ENCODE measurements at places on chromosomes 3 and 15.

- no peak for DNase-seq
These were observed 20.4 kb downstream of the SEC61A1 start for GRCh38 chr3:128072454-128073184.

DNA sequence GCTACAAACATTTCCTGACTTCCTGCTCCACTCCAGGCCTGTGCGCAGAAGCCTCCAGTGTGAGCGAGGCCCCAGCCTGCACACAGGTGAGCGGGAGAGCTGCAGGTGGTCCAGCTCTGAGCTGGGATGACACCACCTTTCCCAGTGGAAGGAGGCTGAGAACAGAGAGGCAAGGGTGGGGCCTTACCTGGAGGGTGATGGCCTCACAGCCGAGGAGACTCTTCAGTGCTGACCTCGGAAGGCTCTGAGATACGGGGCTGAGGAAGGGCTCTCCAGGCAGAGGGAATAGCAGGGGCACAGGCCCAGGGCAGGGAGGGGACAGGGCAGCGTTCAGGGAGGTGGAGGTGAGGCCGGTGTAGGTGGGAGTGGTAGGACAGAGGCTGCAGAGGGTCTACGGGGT, 70.8 kb downstream of the EFCAB12 start:
- no peak for DNase-seq

GRCh38 chr15:98776607-98777281, 128.4 kb downstream of the IGF1R start:
- no peak for DNase-seq

DNA sequence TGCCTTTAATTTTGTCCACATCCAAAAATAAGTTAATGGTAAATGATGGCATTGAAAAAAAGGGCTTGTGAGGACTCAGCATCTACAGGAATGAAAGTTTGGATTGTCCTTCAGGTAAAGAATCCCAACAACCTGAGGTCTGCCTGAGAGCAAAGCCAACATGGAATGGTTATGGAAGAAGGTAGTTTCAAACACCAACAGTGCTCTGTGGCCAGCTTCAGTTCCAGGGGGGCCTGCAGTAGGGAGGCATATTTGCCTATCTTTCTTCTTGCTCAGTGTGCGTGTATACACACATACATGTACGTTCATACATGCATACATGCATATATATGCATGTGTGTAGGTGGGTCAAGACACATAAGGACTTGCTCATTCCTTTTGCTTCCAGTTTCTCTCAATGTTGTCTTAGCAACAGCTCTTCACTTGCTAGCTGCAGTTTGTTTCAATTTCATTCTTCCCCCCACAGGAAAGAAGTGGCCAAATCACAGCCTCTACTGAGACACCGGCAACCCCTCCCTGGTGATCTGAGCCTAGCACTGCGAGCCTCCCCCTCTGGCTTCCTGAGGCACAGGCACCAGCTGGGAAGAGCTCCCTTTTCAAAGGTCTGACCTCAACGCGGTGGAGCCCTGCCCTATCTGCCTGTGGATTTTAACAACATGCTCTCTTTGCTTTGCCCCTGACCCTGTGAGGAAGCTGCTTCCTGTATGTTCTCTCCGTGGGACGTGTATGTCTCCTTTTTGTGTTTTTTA, 146.2 kb downstream of the KLF13 start:
- DNase-seq, result no peak

DNA sequence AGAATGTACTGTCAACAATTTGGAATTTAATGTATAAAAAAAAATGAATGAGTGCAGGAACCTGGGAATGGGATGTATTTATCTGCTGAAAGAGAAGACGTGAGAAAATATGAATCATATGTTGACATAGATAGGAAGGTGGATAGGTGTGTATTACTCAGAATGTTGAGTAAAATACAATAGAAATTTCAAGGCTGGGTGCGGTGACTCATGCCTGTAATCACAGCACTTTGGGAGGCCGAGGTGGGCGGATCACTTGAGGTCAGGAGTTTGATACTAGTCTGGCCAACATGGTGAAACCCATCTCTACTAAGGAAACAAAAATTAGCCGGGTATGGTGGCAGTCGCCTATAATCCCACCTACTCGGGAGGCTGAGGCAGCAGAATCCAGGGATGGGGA, 202.8 kb downstream of the CADM2 start:
- no peak for DNase-seq

GRCh38 chr3:179292450-179292849, 30.4 kb upstream of the ZNF639 start:
- DNase-seq, result no peak

GRCh38 chr15:67433495-67434099, 87.3 kb upstream of the C15orf61 start:
- DNase-seq, result no peak

DNA sequence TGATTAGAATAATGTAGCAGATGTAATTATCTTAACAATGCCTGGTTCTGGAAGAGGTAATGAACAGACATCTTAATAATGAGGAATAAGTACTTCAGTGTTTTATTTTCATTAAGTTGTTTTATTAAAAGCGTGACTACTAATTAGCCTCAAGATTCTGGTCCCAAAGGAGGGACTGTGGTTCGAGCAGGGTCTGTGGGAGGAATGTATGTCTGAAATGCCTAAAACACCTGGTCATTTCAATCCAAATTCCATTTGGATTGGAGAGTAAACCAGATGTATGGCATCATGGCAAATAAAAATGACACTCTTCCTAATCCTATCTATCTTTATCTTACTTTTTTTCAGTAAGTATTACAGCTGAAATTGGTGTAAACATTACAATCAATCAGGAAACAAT, 243.2 kb downstream of the PDZRN3 start:
- no peak for DNase-seq

- no peak for DNase-seq
These were observed 2.6 kb upstream of the VPS39 start for GRCh38 chr15:42210696-42211095.

DNA sequence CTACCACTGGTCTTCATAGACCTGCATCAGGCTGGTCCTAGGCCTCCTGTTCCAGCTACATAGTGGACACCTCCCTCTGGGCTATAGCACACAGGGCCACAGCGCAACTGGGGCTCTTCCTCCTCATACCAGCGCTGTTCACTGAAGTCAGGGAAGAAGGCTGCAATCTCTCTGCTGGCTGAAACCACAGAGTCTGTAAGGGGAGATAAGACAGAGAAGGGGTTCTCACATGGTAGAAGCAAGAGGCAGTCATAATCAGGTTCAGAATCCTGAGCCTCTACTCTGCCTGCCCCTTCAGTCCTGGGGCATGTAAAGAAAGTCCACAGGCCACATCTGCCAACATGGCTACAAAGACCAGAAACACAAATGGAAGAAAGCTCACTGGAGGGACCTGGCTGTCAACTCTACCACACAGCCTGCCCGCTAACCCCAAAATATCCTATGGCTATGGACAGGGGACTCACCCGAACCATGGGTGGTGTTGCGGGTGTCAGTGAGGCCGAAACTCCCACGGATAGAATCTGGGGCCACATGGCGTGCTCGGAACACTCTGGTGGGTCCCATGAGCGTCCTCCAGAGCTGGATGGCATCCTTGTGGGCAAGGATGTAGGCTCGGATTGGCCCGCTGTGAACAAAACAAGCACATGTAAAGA, 38.7 kb downstream of the SPINK8 start:
- DNase-seq, result no peak

- DNase-seq, result no peak
These were observed 42.1 kb upstream of the BHLHE40 start for GRCh38 chr3:4936982-4937614.

GRCh38 chr15:90814191-90814821, 54.1 kb upstream of the FURIN start:
- no peak for DNase-seq

DNA sequence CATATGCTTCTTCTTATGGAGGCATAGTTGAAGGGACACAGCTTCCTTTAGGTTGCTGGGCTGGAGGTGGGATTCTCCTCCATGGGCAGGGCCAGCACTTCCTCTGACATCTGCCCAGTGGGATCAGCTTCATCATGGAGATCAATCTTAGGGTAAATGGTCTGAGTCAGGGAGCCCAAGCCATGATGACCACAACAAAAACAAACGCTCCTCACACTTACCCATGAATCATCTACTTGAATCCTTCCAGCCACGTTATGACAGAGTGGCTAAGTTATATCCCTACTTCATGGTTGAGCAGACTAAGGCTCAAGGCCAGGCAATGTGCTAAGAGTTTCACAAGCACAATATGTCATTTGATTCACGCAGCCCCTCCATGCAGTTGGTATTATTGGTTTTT, 87.2 kb upstream of the NMNAT3 start:
- no peak for DNase-seq

Measured in T follicular helper cell (primary cell).